ENCODE measurements at places on chromosomes 7 and 10.

- no peak for DNase-seq
Observed at GRCh38 chr10:17851611-17852010, 42.5 kb downstream of the MRC1 start.

DNA sequence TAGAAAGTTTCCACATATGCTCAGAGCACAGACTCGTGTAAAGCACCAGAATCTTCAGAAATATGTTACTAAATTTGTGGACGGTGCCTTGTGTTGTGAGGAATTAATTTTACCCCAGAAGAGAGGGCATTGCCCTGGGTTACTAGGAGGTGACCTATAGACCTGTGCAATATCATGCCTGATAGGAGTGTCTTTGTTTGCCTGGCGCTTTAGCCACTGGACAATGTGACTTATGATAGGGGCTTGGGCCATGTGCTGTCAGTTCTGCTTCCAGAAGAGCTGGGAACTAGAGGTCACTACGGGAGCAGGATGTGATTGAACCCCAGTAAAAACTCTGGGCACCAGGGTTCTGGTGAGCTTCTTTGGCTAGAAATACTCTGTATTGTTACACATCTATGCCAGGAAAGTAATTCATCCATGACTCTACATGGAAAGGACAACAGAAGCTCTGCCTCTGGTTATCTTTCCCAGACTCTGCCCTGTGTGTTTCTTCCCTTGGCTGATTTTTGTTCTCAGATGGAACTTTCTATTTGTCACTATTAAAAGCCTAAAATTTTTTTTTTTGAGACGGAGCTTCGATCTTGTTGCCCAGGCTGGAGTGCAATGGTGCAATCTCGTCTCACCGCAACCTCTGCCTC is 75.5 kb downstream of the SIRT1 start:
- no peak for DNase-seq

DNA sequence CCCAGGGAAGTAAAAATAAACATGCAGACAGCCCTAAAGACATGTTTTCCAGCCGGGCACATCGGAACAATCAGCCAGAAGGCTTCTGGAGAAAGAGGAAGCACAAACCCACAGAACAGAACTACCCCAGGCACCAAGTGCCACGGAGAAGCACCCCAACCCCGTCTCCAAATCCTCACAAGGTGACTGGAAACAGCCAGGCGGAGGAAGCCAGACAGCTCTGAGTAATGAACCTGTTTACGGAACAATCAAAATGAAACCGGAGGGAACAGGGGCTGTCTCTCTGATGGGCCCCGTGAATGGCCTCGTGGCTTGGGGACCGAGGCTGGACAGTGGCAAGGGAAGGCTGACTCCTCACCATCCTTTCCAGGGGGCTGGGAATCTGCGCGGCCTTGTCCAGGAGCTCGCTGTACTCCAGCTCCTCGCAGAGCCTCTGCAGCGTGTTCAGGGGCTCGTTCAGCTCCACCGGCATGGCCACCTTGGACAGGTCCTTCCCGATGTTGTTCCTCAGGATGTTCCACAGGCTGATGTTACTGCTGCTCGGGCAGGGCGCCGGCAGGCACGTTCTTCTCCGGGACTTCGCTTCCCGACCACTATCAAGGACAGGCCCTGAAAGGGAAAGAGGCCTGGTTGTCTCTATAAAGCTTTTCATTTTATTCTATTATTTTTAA is 77.0 kb upstream of the GSDME start:
- no peak for DNase-seq

- peak; percentile 24 for DNase-seq
Observed at GRCh38 chr7:32206987-32207386, 136.8 kb upstream of the PDE1C start.

- DNase-seq = no peak
Observed at GRCh38 chr7:157152391-157152937, 13.7 kb downstream of the UBE3C start.

GRCh38 chr7:90955641-90956207 is 308.5 kb upstream of the FZD1 start:
- DNase-seq = no peak

- no peak for DNase-seq
Observed at GRCh38 chr10:30834153-30834552, 197.5 kb downstream of the ZNF438 start.

GRCh38 chr10:89891006-89891535 is 189.7 kb downstream of the KIF20B start:
- no peak for DNase-seq

GRCh38 chr10:25261558-25261957 is 86.8 kb downstream of the GPR158 start:
- no peak for DNase-seq

- DNase-seq = peak; percentile 83
Observed at GRCh38 chr7:157397731-157398691, 61.2 kb downstream of the DNAJB6 start.

- no peak for DNase-seq
Observed at GRCh38 chr7:94908323-94909178, 1.2 kb downstream of the PPP1R9A start.

- DNase-seq = no peak
Observed at GRCh38 chr7:92614660-92615174, 24.5 kb upstream of the FAM133B start.

- no peak for DNase-seq
Observed at GRCh38 chr10:34184939-34185386, 630.1 kb downstream of the PARD3 start.

- DNase-seq = no peak
Observed at GRCh38 chr10:111127081-111127848, 50.4 kb downstream of the ADRA2A start.

DNA sequence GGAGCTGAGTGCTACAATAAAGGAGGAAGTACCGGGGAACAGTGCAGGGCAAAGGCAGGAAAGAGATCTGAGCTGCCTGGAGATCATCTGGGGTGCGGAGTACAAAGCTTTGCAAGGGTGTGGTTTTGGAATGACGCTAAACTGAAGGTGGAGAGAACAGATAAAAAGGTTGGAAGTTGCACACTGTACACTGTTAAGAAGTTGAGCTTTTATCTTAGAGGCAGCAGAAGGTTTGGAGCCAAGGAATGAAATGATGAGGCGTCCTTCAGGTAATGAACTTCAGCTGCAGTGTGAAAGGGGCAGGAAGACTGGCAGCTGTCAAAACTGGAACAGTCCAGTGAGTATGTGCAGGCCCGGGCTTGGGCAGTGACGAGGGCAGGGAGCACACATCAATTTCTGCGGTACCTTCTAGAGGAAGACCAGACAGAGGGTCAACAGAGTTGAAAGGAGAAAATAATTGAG is 7.2 kb upstream of the ANKRD61 start:
- DNase-seq = no peak

DNA sequence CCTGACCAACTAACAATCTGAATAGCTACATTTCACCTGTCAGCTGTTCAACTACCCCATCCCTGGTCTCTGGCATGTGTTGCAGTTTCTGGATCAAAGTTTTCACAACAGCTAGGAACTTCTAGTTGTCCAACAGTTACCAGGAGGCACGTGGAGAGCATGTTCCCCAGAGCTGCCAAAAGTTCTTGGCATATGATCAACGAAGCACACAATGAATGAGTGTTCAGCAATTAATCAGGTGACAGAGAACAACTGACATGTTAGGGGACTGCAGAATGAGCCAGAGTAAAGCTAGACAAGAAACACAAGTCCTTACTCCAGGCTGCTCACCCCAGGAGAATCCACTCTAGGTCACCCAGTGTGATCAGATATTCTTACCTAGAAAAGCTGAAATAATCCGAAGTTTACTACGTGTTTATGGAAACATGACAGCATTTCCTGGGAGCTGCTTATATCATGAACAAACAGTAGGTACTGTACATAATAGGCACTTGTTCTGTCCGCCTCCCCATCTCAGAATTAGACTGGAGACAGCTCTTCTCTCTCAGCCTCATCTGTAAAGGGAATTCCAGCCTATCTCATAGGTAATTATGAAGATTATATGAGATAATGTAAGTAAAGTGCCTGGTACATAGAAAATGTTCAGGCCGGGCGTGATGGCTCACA is 50.6 kb downstream of the ZNF438 start:
- DNase-seq = peak; percentile 72

DNA sequence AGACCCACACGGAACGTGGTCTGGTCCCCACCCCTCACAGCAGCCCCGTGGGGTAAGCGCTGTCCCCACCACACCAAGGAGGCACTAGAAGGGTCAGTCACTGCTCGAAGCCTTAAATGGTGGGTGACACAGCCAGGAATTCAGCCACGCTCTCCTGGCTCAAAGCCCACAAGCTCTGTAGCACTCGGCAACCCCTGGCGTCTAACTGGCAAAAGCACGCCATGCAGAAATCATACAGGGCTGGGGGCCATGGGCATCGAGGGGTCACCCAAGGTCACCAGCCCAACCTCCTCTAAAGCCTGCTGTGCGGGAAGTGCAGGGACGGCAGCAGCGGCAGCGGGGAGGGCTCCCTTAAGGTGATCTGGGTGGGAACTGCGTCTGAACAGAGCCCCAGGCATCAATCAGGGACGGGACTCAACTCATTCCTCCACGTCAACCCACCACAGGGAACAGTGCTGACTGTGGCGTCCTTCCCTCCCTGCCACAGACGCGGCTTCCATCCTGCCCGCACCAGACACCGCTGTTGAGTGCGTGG is 7.8 kb downstream of the GPER1 start:
- no peak for DNase-seq

DNA sequence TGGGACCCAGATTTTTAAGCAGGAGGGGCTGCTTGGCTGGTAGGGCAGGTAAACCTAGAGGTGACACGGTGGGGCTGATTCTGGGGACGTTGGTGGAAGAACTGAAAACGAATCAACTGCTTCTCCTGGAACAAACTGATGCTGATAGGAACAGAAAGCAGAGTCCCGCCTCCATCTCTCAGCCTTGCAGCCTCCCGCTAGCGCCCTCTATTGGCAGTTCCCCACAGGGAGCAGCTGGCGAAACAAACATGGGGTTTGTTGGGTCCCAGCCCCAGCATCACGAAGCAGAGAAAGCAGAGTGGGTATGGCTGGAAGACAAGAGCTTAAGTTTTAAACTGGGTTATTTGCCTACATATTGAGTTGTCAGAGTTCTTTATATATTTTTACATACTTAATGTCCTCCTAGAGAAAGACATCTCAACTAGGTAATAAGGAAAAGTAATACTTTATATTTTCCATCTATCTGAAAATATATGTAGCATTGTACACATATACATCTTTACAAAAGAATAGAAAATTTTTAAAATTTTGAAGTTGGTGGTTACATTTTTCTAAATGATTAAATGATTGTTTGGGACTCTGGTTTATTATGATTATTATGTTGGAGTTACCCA is 42.3 kb upstream of the FOXI2 start:
- DNase-seq = peak; percentile 15

Measured in fibroblast of skin of right biceps (primary cell).